D341Med (cell line): ENCODE measurements at places on chromosomes 2 and 18.

DNA sequence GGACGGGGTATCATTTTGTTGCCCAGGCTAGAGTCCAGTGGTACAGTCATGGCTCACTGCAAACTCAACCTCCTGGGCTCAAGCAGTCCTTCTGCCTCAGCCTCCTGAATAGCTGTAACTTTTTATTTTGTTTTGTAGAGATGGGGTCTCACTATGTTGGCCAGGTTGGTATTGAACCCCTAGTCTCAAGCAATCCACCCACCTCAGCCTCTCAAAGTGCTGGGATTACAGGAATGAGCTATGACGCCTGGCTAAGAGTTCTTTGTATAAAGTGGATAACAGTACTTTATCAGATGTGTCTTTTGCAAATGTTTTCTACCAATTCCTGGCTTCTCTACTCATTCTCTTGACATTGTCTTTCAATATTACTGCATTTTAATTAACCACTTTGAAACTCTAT is 17.1 kb upstream of the NT5DC4 start:
- no peak for DNase-seq

DNA sequence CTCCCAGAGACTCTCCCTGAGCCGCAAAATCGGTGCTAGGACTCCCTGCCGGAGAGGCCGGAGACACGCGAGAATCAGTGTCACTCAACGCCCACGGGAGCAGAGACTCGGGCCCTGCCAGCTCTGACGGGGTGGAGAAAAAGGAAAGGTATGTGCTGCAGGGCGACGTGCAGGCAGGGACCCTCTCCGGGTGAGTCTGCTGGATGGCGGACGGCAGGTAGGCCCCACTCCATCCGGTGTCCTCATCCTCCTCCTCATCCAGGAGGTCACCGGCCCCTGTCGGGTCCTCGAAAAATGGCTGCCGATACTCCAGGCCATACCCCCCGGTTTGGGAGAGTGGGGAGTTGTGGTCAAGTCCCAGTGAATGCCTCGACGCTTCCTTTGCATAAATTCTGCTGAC is 110.7 kb downstream of the PMAIP1 start:
- DNase-seq, result no peak

DNA sequence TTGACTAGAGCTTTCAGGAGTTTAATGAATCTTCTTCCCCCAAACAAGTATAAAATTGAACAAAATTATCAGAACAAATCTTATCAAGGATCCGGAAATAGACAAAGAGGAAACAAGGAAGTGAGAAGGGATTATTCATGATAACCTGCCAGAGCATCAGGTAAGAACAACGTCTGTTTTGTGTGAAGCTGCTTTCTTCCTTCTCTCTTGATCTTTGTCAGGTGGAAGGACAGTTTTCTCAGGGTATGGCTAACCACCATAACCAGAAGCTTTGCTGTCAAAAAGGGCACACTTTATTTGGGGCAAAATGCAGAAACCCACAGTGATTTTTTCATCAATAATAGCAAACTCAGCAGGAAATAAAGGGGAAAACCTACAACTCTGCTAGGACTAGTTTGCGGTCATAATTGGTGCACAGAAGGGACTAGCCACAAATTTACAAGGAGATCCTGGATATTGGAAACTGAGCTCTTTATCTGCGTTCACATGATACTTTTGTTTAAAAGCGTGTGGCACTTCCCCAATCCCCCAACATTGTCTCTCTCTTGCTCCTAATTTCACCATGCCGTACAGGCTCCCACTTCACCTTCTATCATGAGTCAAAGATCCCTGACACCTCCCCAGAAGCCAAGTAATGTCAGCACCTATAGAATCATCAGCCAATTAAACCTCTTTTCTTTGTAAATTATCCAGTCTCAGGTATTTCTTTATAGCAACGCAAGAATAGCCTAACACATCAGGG is 124.2 kb downstream of the FSIP2 start:
- DNase-seq, result no peak

- DNase-seq, result no peak
Measured at GRCh38 chr18:76394780-76395476, 100.1 kb downstream of the ZNF516 start.

GRCh38 chr2:60465736-60466135 is 87.7 kb downstream of the BCL11A start:
- no peak for DNase-seq

GRCh38 chr2:210540900-210541289 is 15.5 kb upstream of the CPS1 start:
- no peak for DNase-seq

DNA sequence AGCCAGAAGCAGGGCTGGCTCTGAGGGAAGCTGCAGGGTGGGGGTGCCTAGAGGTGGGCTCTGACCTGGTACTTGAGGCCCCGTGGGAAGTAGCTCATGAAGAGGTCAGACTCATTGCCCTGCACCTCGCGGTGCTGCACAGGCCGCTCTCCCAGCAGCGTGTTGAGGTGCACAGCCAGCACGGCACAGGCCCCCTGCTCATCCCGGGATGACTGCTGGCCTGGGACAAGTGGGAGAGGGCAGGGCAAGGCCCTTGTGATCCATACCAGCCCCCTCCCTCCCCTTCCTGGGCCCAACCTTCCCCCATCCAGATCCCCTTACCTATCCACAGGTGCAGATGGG is 8.7 kb downstream of the CAPG start:
- peak; percentile 7 for DNase-seq
